DMS53 (cell line): ENCODE measurements at places on chromosomes 6 and 20.

GRCh38 chr20:19141998-19142397 is 70.4 kb upstream of the SLC24A3 start:
- DNase-seq: no peak

GRCh38 chr6:122207794-122208193 is 191.7 kb upstream of the HSF2 start:
- DNase-seq: no peak

DNA sequence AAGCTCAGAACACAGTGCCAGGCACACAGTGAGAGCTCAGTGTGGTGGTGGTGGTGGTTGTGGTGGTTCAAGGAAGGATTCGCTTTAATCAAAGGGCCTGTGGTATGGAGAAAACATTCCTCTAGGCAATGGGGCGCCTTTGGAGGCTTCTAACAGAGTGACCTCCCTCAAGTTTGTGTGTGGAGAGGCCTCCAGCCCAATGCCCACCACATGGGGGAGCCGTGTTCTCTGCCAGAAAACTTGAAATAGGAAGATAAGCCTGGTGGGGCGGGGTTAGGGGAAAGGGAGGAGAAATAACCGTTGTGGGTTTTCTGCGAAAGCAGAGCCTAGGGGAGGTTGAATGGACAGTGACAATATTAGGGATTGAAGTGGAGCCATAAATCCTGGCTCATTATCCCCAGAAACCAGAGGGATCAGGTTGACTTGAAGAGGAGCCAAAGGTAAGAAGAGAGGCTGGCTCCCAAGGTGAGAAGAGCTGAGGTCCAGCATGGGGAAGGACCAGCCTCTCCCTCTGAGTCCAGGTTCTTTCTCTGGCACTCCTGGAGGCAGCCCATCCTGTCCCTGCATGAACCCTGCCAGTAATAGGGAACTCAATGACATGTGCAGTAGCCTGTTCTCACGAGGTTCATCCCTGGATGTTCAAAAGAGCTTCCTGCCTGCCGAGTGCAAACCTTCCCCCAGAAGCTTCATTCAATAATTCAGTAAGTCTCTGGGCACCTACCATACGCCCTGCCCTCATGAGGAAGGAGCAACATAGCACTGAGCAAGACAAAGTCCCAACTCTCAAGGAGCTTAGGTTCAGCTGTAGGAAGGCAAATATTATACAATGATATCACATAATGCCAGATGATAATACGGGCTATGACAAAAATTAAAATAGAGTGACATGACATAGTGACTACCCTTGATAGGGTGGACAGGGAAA is 51.4 kb downstream of the TGM2 start:
- DNase-seq: peak; percentile 66

DNA sequence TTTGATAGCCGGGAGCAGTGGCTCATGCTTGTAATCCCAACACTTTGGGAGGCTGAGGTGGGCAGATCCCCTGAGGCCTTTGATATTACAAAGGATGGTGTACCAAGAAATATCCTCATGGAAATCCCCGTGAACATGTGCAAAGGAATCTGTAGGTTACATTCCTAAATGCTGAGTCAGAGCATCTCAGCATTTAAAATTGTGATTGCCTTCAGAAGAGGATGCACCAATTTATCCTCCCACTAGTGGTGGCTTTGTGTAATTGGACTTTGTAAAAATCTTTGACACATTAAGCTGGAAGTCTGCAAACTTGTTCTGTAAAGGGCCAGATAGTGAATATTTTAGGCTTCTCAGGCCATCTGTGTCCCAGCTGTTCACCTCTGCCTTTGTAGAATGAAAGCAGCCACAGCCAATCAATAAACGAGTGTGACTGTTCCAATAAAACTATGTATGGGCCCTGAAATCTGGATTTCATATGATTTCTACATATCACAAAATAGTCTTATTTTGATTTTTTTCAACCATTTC is 11.8 kb downstream of the TMEM14B start:
- DNase-seq: peak; percentile 74

GRCh38 chr6:52537001-52537753 is 39.7 kb downstream of the TRAM2 start:
- no peak for DNase-seq

- DNase-seq: no peak
Measured at GRCh38 chr6:36381502-36382389, 5.7 kb downstream of the ETV7 start.

GRCh38 chr6:33391922-33392594 is 435 bp downstream of the KIFC1 start:
- peak; percentile 68 for DNase-seq
